Kidney capillary endothelial cell (primary cell): ENCODE measurements at places on chromosomes 2 and 18.

- DNase-seq = no peak
Observed at GRCh38 chr2:149221898-149222297, 108.5 kb upstream of the LYPD6 start.

DNA sequence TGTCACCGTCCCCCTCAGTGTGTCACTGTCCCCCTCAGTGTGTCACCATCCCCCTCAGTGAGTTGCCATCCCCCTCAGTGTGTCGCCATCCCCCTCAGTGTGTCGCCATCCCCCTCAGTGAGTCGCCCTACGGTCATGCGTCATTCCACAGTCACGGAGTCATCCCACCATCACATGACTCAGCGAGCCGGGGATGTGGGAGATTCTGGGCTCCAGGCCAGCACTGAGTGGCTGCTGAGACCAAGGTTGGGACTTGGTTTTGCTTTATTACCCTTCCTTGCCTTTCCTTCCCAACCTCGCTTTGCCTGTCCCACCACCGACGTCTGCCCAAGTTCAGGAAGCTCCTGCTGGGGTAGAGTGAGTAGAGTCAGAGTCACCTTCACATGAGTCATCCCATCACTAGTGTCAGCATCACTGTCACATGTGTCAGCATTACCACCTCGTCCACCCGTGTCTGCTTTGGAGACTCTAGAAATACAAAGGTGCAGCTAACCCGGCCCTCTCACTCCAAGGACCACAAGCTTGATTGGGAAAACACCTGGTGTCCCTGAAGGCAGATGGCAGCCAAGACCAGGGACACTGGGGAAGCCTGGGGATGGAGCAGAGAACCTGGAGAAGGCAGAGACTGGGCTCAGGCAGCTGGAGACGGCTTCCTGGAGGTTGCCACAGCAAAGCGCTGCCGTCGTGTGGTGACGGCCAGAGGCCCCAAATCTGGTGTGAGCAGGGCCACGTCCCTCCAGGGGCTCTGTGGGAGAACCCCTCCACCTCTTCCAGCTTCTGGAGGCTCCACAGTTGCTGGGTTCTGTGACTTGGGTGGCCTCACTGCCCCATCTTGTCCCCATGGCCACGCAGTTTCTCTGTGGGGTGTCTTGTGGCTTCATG is 485.2 kb upstream of the SALL3 start:
- DNase-seq = no peak

GRCh38 chr2:109421101-109421500 is 192.7 kb downstream of the SEPTIN10 start:
- DNase-seq = no peak

GRCh38 chr18:24212939-24213338 is 74.1 kb downstream of the CABYR start:
- DNase-seq = peak; percentile 37

DNA sequence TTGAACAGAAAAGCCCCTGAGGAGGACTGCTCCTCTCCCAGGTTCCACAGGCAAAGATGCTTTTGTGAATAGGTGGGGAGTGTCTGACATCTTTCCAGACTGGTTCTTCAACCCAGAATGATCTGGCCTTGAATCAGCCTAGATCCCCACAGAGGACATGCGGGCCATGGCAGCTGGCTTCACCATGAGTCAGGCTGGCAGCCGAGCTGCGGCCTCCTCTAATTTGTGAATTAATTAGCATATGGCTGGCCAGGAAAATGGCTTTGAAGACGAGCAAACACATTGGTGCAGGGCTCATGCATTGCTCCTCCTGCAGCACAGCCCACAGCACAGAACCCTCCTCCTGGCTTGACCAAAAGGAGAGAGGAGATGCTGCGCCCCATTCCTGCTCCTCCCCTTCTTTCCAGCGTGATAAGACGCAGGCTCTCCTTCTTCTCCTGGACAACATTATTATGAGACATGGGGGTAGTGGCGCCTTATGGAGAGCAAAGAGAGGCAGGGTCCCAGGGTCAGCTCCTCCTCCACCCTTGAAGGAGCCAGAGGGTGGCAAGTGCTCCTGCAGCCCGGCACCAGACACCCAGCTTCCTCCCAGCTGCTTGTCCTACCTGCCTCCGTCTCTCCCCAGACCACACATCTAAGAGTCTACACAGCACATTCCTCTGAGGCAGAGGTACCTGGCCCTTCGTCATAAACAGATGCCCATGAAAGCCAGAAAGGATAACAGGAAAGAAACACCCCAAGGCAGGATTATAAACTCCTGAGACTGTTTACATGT is 66.7 kb downstream of the EDAR start:
- no peak for DNase-seq

- no peak for DNase-seq
Observed at GRCh38 chr2:44616667-44617155, 255.0 kb downstream of the CAMKMT start.

GRCh38 chr2:12970861-12971260 is 254.1 kb downstream of the TRIB2 start:
- no peak for DNase-seq

- no peak for DNase-seq
Observed at GRCh38 chr2:49335546-49335945, 181.2 kb upstream of the FSHR start.

- no peak for DNase-seq
Observed at GRCh38 chr2:25821225-25822056, 56.8 kb downstream of the ASXL2 start.

GRCh38 chr2:109685453-109685852 is 71.3 kb downstream of the SOWAHC start:
- DNase-seq = no peak

DNA sequence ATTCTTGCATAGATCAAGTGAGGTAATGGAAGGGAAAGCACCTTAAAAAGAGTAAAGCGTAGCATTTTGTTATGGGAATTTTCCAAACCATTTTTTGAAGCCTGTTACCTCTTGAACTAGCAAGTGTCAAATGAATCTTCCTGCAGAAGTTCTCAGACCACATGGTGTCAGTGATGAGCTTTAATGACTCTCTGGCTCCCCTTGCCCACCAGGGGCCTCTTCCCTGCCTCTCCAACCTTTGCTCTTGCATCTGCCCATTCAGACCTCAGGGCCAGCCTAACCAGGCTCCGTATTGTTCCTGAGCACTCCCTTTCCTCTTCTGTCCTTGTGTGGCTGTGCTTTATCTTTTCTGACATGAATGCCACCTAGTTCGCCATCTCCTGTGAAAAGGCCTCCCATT is 155.9 kb downstream of the DIS3L2 start:
- DNase-seq = no peak

GRCh38 chr18:48753691-48754090 is 197.1 kb downstream of the SMAD7 start:
- DNase-seq = no peak

DNA sequence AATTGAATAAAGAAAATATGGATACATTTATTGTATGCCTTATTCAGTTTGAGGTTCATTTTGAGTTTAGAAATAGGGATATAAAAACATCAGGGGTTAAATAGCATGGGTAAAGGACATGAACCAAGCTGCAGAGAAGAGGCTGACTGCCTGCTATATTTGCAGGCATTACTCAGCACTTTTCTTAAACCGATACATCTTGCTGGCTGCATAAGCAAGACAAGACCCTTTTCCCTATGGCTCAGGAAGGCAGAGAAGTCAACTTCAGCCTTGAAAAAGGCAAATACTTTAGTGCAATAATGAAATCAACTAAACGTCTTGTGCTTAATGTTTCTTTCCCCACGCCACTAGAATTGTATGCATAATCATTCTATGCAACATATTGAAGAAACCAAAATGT is 36.4 kb downstream of the SCN1A start:
- DNase-seq = no peak

- DNase-seq = no peak
Observed at GRCh38 chr18:78664048-78664447, 315.6 kb upstream of the SALL3 start.

DNA sequence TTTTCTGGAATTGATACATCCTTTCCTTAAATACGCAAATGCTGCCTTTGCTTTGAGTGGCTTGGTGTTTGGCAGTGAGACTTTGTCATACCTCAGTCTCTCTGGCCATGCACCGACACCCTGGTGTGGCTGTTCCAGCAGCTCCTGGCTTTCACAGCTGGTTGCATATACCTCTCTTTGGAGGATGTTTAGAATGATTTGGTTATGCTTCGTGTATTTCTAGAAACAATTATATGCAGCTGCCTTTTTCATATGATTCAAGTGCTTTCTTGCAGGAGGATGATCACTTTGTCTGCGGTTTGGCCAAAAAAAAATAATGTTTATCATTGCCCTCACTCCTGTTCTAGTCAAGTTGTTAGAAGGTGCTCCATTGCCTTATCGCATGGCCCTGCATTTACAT is 95.0 kb upstream of the EML6 start:
- no peak for DNase-seq

- DNase-seq = no peak
Observed at GRCh38 chr2:195488567-195488966, 168.5 kb upstream of the SLC39A10 start.

GRCh38 chr2:99537910-99538485 is 48.2 kb upstream of the REV1 start:
- no peak for DNase-seq

DNA sequence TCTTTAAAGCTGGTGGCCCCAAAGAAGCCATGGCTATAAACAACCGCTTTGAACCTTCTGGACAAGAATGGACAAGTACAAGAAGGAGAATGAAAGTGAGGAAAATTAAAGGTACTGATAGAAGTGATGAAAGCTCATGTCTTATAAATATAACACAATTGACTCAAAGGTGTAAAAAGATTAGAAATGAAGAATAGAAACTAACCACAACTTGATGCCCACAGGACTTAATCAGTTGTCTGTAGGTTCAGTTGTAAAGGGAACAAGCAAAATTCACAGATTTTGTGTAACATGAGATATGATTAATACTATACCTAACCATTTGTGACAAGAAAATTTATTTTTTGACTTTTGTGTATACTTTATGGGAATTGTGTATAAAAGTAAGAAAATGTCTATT is 135.7 kb downstream of the NUP35 start:
- DNase-seq = no peak

GRCh38 chr18:63131106-63131958 is 188.2 kb downstream of the BCL2 start:
- peak; percentile 42 for DNase-seq

GRCh38 chr2:187851955-187852561 is 297.8 kb upstream of the TFPI start:
- DNase-seq = no peak

GRCh38 chr2:100424277-100424875 is 6.9 kb upstream of the CHST10 start:
- DNase-seq = no peak

- no peak for DNase-seq
Observed at GRCh38 chr2:186946896-186947467, 98.0 kb upstream of the ZSWIM2 start.
